ENCODE measurements at places on chromosomes 6 and 20.

- DNase-seq: no peak
These were observed 60.6 kb downstream of the SHPRH start for GRCh38 chr6:145903356-145904102.

DNA sequence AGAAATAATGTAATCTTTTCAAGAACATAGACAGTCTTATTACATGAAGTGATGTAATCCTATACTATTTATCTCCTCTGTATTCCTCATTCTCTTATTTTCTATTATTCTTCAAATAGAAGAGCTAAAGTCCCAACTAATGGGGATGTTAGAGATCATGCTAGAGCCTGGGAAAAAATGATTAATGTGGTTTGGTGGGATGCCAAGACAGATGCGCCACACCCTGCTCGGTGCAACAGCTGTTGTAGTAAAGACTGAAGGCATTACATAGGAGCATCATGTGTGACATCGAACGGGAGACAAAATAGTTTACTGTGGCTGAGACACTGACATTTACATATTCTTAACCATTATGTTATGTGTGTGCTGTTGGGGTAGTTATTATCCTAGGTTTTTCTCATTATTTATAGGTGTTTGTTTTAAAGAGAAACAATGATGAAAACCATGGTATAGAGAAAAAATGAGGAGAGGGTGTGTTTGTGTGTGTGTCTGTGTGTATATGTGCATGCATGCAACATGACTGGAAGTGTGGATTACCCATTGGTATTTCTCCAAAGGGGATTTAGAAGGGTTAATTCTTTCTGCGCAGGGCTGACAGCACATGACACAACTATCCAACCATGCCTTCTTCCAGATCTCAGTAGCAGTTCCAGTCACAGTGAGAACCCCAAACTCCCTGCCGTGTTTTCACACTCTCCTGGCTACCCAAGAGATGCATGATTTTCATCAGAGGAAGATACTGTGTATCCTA is 155.3 kb downstream of the EYA4 start:
- no peak for DNase-seq

DNA sequence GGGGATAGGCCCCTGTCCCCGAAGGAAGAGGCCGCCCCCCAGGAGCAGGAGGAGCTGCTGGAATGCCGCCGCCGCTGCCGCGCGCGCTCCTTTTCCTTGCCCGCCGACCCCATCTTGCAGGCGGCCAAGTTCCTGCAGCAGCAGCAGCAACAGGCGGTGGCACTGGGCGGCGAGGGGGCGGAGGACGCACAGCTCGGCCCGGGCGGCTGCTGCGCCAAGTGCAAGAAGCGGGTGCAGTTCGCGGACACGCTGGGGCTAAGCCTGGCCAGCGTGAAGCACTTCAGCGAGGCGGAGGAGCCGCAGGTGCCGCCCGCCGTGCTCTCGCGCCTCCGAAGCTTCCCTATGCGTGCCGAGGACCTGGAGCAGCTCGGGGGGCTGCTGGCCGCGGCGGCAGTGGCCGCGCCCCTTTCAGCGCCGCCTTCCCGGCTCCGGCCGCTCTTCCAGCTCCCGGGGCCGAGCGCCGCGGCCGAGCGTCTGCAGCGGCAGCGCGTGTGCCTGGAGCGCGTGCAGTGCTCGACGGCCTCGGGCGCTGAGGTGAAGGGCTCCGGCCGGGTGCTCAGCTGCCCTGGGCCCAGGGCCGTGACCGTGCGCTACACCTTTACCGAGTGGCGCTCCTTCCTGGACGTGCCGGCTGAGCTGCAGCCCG is 630 bp downstream of the PPP1R3G start:
- DNase-seq: peak; percentile 20

DNA sequence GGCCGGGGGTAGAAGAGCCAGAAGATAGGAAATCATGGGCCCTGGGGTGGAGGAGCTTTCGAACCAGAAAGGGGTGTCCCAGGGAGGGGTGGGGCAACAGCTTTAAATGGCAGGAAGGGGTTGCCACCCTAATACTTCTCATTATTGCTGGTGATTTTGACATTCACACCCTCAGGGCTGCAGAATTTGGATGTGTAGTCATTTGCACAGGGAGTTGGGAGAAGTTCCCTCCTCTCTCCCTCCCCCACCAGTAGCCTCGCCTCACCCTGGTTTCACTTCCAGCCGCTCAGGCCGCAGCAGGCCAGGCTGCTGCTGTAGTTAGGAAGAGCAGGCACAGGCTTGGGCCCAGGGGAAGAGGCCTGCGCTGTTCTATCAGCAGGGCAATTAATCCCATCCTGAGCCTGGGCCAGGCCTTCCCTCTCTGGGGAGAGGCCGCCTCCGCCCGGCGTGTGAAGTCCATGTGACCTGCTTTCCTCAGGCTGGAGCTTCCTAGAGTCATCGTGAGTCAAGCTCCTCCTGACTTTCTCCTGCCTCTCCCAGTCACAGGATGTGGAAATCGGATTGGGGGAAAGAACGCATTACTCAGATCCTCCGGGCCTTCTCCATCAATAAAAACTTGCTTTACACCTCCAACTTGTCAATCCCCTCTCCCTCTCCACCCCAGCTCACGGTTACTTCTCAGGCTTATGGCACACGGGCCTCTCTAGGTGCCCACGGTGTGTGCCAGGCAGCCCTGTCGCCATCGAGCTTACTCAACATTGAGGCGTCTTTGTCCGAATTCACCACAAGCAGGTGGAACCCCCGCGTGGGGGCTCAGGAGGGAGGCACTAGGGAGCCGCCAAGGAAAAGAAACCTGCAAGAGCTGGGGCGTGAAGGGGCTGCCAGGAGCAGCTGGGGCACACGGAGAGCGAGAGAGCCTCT is 7.8 kb downstream of the ADTRP start:
- no peak for DNase-seq

GRCh38 chr6:5567352-5567751 is 306.0 kb downstream of the FARS2 start:
- DNase-seq: no peak

DNA sequence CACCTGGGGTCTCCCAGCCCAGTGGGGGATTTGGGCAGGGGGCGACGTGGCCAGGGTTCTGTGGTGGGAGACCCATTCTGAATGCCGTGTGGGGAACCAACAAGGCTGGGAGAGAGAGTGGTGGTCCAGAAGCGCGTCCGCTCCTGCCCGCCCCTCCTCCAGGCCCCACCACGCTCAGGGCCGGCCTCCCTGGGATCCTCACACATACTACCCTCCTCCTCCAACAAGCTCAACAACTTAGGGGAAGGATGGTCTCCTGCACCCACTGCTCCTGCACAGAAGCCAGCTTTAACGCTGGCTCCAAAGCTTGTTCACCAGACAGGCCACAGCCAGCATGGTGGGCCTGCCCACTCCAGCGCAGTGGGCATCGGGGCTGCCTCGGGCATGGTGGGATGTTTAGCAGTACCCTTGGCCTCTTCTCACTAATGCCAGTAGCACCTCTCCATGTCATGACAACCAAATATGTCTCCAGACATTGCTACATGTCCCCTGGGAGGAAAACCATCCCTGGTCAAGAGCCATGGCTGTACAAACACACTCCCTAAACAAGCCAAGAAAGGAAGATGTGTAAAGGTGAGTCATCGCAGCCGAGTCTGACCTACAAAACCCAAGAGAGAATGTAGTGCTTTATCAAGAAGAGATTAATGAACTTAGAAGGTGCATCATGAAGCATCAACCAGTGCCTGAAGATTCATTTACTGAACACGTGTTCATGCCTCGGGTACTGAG is 75.7 kb downstream of the BMP7 start:
- DNase-seq: no peak

DNA sequence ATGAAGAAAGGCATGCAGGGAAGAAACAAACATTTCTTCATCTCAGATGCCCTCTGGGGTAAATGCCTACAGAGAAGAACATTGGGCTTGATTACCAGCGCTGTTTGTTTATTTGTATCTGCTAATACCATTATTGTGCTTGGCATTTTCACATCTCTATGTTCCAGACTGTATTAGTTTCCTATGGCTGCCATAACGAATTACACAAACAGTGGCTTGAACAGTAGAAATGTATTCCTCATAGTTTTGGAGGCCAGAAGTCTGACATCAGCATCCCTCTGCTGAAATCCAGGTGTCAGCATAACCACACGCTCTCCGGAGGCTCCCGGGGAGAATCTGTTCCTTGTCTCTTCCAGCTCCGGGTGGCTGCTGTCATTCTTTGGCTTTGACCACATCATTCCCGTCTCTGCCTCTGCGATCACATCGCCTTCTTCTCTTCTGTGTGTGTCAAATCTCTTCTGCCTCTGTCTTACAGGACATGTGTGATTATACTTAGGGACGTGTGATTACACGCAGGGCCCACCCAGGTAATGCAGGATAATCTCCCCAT is 241.6 kb upstream of the SUPT3H start:
- DNase-seq: no peak

- no peak for DNase-seq
These were observed 1.5 kb downstream of the PPIL1 start for GRCh38 chr6:36873115-36873514.

DNA sequence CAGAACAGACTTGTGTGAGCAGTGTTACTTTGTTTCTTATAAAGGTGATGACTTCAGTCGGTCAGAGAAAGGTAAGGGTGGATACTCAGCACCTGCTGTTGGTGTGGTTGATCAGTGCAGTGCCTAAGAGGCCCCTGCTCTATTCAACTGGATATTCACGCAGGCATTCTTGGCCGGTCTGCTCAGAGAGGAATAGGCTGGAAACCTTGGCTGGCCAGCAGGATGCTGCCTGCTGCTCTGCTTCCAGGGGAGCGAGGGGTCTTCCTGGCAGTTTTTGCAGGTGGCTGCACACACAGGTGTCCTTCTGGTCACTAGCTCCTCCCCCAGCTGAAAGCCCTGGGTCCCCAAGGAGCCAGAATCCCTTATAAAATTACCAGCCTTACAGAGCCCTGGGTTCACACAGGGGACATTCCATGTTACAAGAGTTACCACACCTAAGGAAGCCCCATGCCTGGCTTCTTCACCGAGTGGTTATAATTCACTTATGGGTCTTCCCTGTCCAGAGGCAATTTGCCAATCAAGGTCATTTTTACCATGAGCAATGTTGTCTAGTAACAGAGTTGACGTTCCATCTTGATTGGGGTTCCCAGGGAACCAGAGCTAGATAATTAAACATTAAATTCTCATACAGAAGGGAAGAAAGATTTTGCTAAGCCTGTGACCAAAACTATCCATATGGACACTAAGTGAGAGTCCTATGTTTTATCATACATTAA is 16.4 kb downstream of the SYNJ2 start:
- DNase-seq: no peak

- DNase-seq: no peak
These were observed 1080.7 kb upstream of the MAP3K7 start for GRCh38 chr6:91667596-91667995.

- no peak for DNase-seq
These were observed 38.9 kb downstream of the OR2B2 start for GRCh38 chr6:27873021-27873940.

GRCh38 chr6:109183109-109183650 is 87.9 kb downstream of the CEP57L1 start:
- DNase-seq: no peak

GRCh38 chr20:6008254-6008653 is 45.6 kb downstream of the LRRN4 start:
- no peak for DNase-seq

- DNase-seq: no peak
These were observed 484.2 kb upstream of the MANEA start for GRCh38 chr6:95093154-95093553.

DNA sequence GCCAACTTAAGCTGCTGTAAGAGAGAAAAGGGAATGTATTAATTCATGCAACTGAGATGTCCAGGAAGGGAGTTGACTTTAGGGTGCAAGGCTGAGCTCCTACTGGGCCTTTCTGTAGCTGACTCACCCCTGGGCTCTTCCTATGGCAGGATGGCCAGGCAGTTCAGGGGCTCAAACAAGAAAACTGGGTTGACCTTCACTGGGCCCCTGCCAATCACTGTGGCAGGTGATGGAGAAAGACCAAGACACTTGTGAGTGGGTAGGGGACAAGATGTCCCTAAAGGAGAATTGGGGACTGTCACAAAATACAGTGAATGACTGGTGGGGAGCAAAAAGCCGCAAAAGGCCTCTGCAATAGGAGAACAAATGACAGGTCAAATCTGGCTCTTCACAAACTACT is 21.5 kb upstream of the RALGAPA2 start:
- DNase-seq: no peak

- DNase-seq: no peak
These were observed 68.4 kb downstream of the EYA4 start for GRCh38 chr6:133309579-133309978.

GRCh38 chr6:17179530-17180073 is 77.8 kb downstream of the STMND1 start:
- DNase-seq: no peak

- DNase-seq: no peak
These were observed 118.2 kb downstream of the CD24 start for GRCh38 chr6:106856227-106856874.

DNA sequence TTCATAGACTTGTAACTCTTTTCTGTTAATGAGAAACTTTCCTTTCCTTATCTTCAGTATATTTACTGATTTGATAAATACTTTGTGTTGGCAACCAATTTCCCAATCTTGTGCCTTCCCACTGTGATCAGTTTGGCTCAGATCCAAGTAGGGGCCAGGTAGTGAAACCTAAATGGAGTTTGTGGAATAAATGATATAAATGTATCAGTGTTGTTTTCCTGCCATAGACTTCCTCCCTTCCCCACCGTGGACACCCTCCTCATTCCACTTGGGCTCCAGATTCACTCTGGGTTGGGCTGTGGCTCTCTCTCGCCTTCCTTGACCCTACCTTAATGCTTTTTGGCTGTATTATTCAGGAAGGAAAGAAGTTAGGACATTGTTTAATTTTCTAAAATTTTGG is 1.3 kb downstream of the ZKSCAN3 start:
- DNase-seq: no peak

DNA sequence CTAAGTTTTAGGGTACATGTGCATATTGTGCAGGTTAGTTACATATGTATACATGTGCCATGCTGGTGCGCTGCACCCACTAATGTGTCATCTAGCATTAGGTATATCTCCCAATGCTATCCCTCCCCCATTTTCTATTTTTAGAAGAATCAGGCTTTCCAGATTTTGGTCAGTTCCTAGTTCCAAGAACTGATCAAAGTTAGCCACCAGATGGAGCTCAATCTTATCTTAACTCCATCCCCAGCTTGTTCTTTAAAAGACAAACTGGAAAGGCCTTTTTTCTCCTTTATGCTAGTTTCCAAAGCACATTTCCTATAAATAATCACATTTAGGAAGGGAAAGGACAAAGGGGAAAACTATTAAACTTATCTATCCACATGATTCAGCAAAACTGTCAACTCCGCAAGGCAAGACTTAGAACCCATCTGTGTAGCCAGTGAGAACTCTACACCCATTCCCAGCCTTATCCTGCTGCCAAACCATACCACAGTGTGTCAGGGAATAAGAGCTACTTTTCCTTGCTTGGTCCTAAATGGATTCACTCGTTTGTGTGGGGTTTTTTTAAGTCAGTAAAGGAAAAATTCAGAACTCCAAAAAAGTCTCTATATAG is 22.8 kb upstream of the KHDC1 start:
- peak; percentile 42 for DNase-seq
